Stimulated activated CD8-positive, alpha-beta memory T cell treated with anti-CD3 and anti-CD28 coated beads, Interleukin-4, amount 100 ng/mL, for 1 hour (primary cell): ENCODE measurements at places on chromosomes 1 and 21.

DNA sequence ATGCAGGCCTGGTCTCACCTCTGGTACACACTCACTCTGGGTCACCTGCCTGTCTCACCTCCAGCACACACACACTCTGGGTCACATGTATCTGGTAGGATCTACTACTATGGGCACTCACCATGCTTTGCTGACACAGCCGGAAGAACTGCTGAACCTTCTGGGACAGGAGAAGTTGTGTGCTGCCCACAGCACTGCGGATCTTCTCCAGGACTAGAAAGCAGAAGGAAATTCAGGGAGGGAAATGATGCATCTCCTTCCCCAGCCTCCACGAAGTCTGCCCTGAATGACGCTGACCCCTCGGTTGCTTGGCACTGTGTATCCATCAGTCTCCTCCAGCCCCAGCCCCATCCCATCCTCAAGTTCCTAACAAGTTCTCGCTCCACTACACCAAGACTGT is 7.9 kb upstream of the SMIM12 start:
- DNase-seq = no peak

DNA sequence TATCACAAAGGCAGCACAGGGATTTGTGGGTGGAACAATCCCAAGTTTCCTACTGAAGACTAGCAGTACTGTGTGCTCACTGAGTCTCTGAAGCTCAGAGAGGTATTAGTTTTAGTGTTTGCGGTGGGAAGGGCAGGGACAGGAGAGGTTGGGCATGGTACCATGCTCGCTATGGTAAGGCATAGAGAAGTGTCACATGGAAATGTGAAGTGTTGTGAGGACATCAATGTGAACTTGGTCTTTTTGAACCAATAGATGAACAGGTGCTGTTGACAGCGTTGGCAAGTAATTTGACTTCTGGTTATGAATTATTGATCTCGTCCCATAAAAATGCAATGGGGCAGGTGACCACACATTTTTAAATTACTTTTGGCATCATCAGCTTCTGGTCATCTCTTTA is 55.8 kb upstream of the ADAMTS1 start:
- DNase-seq = no peak

DNA sequence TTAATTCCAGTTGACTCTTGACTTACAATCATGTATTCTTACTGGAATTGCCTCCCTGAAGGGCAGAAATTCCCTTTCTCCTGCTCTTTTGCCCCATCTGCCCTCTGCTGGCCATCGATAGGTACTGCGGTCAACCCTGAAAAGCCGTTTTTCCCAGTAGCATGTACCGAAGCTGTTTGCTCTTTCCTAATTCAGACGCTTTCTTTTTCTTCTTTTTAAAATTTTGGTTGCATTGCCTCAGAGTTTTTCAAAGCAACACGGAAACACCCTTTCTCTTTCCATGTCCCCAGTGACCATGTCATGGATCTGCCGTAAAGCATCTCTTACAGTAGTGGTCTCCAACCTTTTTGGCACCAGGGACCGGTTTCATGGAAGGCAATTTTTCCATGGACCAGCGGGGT is 164.2 kb upstream of the C1orf21 start:
- no peak for DNase-seq

DNA sequence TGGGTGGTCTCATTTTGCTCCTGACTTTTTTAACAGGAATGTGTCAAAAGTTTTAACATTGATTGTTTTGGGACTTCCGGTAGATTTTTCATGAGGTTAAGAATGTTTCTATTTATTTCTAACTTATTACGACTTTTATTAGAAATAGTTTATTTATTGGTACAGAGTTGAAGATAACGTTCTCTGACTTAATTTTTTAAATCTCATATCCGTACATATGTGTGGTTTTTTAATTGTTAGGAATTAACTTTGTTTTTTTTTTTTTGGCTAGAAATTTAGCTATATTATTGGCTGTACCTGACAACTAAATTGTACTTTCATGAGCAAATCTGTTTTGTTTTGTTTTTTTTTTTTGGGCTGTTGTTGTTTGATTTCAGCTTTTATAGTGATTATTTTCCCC is 32.0 kb downstream of the RNF2 start:
- DNase-seq = no peak
